HL-60 (cell line): ENCODE measurements at places on chromosomes 3 and 15.

DNA sequence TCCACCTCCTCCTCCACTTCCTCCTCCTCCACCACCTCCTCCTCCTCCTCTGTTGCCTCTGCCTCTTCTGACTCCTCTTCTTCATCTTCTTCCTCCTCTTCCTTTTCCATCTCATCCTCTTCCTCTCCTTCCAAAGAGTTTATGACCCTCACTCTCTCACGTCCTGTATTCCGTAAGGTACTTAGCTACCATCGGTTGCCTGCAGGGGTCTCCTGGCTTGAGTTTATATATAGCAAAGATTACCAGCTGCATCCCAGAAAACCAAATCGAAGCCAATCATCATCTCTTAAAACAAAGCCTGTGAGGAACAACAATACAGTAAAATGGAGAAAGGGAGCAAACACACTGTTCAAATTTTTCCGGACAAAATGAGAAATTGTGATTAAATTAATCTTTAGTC is 317.4 kb downstream of the C3orf38 start:
- no peak for DNase-seq

DNA sequence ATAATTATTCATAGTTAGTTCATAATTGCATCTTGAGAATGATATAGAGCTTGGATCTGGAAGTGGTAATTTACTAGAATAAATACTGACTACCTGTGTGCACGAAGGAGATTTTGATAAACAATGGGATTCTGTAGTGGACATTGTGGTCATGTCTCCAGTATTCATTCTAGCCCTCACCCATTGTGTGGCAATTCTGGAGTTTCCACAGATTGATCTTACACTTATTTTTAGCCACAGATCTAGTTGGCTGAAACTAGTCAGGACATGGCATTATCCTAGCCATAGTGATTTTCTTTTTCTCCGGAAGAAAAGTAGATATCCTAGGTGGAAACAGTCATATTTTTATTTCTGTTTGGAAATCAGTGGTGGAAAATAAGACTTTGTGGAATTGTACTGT is 833.1 kb downstream of the NAALADL2 start:
- DNase-seq, result no peak

DNA sequence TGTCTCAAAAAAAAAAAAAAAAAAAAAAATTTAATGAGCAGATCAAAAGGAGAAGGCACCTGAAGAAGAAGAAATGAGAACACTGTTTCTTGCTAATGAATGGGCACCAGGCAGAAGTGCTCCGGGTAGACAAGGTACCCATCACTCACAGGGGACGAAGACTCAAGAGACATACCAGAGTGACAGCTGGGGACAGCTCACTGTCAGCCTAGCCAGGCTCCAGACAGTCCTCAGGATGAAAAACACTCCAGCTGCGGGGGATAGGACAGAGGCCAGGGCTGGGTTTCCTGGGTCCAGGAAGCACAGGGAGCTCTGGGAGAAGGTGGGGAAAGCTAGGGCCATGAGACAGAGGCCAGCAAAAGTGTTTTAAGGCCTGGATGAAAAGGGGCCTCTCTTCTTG is 48.5 kb upstream of the PARL start:
- no peak for DNase-seq

DNA sequence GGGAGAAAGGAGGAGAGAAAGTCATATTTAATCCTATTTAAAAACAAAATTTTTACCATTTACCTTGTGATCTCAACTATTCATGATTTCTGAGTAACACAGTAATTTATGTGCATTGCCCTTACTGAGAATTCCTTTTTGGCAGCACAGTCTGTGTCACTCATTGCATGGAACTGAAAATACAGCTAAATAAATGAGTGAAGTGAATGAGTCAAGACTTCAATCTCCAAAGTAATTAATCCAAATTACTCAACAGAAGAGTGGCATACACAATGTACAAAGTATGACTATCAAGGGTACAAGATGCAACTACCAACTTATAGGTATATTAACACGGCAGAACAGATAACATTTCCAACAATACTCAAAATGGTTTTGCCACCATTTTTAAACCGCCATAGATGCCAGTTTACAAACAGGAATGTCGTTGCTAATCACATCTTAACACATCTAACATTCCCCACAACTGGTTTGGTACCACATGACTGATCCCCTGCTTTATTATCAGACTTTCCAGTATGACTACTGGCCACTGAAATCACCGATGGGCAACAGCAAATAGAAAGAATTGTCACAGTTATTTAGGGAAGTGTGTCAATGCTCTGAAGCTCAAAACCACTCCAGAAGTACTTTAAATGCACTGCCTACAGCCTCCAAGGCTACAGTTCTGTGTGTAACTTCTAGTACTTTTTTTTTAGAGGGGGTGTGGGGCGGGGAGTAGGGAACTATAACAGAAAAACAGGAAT is 410.4 kb downstream of the SHQ1 start:
- no peak for DNase-seq

DNA sequence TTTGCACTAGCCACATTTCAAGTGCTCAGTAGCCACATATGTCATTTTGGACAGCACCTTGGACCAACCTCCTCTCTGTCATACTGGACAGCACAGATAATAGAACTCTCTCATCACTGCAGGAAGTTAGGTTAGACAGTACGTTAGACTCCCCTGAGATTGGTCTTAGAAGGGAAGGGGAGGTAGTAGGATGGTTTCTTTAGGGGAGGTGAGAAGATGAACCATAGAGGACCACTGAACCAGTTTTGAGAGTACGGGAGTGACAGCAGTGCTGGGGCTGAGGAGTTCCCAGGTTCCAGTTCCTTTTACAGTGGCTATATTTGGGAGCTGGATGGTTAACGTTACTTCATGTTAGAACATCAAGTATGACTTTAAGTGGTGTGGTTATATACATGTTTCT is 7.8 kb downstream of the LRCH3 start:
- DNase-seq, result no peak

DNA sequence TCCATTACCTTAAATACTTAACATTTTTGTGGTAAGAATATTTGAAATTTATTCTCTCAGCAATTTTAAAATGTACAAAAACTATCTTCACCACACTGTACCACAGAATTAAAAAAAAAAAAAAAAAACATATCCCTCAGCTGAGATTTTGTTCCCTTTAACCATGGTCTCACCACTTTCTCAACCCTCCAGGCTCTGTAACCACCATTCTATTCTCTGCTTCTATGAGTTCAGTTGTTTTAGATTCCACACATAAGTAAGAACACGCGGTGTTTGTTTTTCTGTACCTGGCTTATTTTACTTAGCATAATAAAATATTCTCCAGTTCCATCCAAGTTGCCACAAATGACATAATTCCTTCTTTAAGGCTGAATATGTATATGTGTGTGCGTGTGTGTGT is 41.5 kb downstream of the CSNK1G1 start:
- DNase-seq, result no peak

GRCh38 chr15:63497642-63498467 is 6.5 kb upstream of the USP3 start:
- peak; percentile 100 for DNase-seq

GRCh38 chr3:126557761-126558160 is 971 bp downstream of the C3orf22 start:
- no peak for DNase-seq

GRCh38 chr15:101372960-101373525 is 78.0 kb upstream of the SNRPA1 start:
- no peak for DNase-seq

DNA sequence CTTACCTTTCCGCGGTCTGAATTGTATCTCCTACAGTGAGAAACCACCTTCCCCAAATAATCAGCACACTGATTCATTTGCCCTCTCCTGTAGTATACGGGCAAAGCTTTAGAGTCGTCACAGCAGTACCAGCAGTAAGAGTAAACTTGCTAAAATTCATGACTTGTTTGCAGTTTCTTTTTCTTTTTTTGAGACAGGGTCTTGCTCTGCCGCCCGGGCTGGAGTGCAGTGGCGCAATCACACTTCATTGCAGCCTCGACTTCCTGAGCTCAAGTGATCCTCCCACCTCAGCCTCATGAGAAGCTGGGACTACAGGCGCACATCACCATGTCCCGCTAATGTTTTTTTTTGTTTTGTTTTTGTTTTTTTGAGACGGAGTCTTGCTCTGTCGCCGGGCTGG is 11.9 kb downstream of the SCAMP5 start:
- no peak for DNase-seq

DNA sequence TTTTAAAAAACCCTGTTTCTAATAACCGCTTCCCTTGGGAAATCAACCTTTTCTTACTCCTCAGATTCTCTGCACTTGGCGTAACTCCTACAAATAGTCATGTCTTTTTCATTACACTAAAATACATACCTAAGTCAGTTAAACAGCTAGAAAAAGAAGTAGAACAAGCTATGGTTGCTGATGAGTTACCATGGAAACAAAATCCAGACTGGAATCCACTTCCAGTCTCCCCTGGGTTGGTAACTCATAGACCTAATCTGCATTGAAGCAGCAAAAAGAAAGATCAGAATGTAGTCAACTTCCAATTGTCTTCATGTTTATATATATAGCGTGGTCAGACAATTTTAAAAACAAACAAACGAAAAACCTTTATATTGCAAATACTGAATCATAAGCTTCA is 260.8 kb upstream of the LRRN1 start:
- DNase-seq, result no peak

DNA sequence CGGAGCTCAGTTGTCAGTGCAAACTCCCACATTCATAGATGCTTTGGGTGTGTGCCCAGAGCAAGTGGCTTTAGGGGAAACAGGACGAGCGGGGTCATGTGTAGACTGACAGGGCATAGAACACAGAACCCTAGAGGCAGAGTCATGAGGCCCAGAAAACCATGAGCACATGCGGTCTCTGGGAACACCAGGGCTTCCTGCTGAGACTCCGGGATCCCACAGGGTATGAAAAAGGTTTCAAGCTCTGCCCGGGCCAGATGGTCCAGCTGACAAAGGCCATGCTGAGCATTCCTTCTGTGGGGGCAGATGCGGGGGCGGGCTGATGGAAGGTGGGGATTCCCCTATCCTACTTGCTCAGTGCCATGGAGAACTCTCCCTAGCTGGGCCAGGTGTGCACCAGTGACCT is 44.8 kb downstream of the ROPN1B start:
- no peak for DNase-seq

- DNase-seq, result no peak
These were observed 237.5 kb upstream of the ROPN1 start for GRCh38 chr3:124229420-124229819.
